ENCODE measurements at places on chromosomes 2 and 18. TPM values are rescaled to one million over a fixed set of nuclear protein-coding genes. Genes with fewer than 3 reads are reported as not detected.

DNA sequence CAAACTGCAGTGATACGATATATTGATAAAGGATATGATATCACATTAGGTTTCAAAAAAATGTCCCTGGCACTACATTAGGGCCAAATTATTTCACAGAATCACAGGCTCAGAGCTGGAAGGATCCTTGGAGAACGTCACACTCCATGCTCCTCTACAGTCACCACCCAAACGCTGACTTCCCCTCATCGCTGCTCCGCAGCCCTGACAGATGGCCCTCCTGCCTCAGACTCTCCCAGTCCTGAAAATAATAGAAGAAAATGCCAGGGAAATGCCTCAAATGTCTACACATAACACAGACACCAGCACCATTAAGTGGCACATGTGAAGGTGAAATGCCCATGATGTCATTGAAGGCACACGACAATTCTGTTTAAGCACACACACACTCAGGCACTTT is 72.0 kb downstream of the ZNF521 start:
- no peak for DNase-seq

DNA sequence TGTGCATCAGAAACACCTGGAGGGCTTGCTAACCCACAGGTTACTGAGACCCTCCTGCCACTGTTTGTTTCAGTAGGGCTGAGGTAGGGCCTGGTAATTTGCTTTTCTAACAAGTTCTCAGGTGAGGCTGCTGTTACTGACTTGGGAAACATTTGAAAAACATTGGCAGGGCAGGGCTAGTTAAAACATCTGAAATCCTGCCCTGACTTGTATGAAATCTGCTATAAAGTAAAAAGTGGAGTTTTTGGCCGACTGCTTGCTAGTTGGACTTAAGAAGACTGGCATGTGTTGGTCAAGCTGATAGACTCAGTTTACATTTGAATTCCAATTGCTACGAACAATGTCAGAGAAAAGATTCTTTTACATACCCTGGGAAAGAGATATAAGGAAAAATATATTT is 111.6 kb upstream of the DLX2 start:
- no peak for DNase-seq

GRCh38 chr18:48780913-48781162 is 169.9 kb downstream of the SMAD7 start:
- no peak for DNase-seq

DNA sequence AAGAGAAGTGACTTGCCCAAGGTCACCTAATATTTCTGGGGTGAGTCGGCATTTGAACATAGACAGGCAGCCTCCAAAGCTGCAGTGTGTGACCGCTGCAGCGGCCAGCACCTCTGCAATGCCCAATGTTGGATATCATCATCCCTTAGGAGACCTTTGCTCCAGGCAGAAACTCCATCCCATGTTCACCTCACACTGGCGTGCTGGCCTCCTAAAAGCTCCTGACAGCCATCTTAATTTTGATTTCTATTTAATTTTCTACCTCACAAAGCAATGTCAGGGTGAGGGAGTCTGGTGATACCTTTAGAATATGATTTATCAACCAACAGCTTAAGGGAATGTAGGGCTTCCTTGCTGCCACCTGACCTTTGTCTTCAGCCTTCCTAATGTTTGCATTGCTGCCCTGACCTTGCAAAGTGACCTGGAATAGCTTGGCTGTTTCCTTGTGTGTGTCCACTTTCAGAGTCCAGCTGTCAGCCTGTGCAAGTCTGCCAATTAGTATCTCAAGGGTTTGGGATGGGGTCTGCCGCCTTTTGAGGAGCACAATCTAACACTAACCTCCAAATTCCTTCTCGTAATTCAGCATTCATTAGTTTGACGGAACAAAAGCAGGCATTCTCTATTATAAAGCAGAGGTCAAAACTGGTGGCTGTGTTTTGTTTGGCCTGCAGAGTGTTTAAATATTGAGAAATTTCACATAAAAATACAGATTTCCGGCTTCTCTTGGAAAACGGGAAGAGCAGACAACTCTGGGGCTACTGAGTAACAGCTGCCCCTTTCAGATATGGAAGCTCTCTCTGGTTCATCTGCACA is 127.6 kb downstream of the PLEKHM3 start:
- no peak for DNase-seq

- DNase-seq: no peak
Observed at GRCh38 chr2:159808032-159808425, 10.0 kb upstream of the CD302 start.

- no peak for DNase-seq
Observed at GRCh38 chr18:48002933-48003365, 72.5 kb upstream of the SMAD2 start.

DNA sequence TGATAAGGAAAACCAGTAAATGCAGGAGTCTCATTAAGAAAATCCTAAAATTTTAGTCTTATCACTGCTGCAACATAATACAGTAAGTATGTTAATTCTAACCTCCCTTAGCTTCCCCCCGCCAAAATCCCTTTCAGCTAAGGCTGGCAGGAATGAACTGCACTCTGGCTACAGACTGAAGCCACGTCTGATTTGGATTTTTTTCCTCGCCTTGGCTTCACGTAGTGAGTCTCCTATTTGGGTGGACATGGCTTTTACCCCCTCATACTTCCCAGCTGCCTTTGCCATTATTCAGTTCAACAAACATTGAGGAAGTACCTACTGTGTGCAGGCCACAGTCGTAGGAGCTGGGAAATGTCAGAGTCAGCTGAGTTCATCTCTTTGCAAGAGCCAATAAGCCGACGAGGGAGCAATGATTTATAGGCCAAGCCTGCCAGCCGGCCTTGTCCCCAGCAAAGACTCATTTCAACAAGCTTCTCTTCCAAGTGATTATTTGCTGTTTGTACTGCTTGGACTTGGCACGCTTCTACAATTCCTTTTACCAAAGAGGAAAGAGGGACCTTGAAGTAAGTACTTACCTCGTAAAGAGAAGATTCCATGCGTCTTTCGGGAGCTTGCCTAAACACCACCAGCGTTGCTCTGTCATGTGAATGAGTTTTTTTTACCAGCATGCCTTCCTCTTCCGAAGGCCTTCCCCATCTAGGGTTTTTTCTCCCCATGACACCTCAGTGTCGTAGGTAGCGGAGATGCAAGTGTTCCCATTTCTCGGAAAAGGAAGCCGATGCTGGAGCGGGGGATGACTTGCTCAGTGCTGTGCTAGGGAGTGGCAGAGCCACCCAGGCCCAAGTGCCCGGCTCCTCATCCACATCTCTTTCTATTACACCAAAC is 138.6 kb downstream of the KLHL29 start:
- DNase-seq: no peak

The CSRNP3 gene
- not detected for total RNA-seq

DNA sequence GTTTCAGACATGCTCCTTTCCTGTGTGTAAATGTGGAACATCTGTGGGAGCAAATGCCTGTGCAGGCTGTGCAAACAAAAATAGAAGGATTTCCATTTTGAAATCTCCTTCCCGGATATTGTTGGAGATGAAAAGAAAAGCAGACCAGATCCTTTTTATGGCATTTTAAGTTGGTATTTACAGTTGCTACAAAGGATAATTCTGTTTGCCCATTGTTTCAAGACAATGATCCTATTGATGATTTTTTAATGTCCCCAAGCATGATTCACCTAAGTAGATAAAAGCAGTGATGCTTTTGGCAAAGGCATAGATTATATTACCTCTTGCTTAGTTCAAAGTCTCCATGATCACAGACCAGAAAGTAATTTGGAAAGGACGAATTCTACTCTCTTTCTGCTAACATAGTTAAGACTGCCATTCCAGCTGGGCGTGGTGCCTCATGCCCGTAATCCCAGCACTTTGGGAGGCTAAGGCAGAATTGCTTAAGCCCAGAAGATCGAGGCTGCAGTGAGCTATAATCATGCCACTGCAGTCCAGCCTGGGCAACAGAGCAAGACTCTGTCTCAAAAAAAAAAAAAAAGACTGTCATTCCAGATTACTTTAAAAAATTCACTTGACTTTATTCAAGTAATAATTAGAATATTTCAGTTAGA is 209.6 kb upstream of the SLC39A10 start:
- no peak for DNase-seq

The PSMA8 gene
- 1.3 TPM for total RNA-seq

DNA sequence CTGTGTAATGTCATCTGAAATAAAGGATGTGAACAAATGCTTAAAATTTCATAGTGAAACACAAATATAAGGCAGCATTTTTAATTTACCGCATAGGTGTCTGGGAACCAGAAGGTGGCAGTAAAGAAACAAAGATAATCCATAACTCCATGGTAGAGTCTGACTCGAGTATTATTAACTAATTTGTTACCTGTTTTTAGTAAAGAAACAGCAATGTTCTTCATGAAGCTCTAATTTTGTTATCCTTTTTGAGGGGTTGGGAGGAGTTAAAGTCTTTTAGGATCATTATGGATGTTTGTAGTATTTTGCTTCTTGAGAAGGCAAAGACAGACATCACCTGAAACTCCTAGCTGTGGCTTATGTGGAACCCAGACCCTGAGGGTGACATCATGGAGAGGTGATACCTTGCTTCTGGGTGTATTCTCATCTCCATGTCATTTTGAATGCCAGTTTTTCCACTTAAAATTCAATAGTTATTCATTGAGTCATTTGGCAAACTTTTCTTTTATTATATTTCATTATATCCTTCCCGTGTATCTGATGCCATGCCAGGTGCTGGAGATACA is 286.2 kb upstream of the EPAS1 start:
- no peak for DNase-seq

The SP140 gene
- total RNA-seq: 78.1 TPM

DNA sequence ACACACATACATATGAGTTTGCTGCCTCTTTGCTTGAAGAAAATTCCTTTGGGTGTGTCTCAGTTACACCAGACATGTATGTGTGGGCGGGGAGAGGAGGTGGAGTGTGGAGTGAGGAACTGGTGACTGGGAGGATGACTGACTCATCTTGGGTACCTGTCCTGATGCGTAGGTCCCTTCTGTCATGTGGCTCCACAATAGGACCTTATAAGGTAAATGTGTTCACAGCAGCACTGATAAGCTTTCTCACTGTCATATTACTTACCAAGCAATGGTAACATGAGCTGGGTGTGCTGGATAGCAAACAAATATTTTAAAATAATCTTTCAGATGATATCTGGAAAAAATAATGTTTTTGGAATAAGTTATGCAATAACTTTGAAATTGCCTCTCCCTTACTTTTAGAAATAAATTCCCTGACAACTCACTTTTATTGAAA is 45.1 kb downstream of the SLC9A2 start:
- peak; percentile 76 for DNase-seq

The CYP26B1 gene
- not detected for total RNA-seq

GRCh38 chr18:34122724-34123334 is 101.9 kb downstream of the NOL4 start:
- DNase-seq: peak; percentile 26

- no peak for DNase-seq
Observed at GRCh38 chr2:45923701-45924100, 272.2 kb downstream of the PRKCE start.

GRCh38 chr18:25795213-25795612 is 295.2 kb downstream of the SS18 start:
- no peak for DNase-seq

GRCh38 chr18:46184727-46185126 is 80.5 kb downstream of the HAUS1 start:
- no peak for DNase-seq

GRCh38 chr2:159515441-159515840 is 100.9 kb downstream of the BAZ2B start:
- DNase-seq: no peak

GRCh38 chr2:118223511-118223991 is 135.3 kb downstream of the INSIG2 start:
- DNase-seq: no peak

DNA sequence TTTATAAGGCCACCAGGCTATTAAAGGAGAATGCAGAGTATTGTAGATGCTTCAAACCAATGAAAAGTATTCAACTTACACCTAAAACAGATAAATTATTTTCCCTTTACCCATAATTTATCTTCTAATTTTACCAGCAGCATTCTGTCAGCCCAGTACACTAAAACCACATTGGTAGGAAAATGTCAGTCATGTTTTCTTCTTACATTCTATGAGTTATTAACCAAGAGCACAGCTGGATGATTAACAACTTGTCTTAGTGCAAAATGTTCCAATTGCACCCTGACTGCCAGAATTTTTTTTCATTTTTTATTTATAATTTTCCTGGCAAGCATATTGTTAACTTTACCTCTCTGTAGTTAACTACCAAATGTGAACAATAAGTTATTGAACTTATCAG is 79.0 kb upstream of the WDR75 start:
- DNase-seq: no peak

- no peak for DNase-seq
Observed at GRCh38 chr2:59724746-59725145, 828.7 kb downstream of the BCL11A start.

The PLGLB2 gene
- not detected for total RNA-seq

DNA sequence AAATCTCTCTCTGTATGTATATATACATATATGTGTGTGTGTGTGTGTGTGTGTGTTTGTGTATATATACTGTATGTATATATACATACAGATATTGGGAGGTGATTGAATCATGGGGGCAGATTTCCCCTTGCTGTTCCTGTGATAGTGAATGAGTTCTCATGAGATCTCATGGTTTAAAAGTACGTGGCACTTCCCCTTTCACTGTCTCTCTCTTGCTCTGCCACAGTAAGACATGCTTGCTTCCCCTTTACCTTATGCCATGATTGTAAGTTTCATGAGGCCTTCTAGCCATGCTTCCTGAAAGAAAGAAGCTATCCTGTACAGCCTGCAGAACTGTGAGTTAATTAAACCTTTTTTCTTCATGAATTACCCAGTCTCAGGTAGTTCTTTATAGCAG is 18.8 kb upstream of the CCDC195 start:
- DNase-seq: no peak

The CHAC2 gene
- 19.8 TPM for total RNA-seq

The SLC5A7 gene
- total RNA-seq: not detected

DNA sequence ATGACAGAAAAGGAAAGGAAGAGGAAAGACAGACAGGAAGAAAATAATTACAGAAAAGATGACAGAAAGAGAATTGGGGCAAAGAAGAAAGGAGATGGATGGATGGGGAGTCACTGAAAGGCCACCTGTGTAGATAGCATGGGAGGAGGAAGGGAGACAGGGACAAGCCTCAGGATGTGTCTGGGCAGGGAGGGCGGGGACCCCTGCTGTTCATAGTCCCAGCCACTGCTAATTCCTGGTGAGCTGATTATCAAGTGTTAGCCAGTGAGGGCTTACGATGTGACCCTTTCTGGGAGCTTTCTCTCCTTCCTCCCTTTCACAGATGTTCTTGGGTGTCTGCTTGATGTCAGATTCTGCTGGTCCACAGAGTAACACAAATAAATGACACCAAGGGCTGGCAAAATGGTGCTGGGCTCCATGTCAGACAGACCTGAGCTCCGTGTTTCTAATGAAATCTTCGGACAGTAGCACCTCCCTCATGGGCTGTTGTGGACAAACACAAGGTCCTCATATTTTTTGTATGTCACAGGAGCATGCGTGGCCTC is 13.6 kb downstream of the FHOD3 start:
- no peak for DNase-seq
